ENCODE measurements at places on chromosomes 7 and 10. TPM values are rescaled to one million over a fixed set of nuclear protein-coding genes. Genes with fewer than 3 reads are reported as not detected.
A peak's percentile ranks its signal among the peaks of the same experiment; 100 is the strongest.

DNA sequence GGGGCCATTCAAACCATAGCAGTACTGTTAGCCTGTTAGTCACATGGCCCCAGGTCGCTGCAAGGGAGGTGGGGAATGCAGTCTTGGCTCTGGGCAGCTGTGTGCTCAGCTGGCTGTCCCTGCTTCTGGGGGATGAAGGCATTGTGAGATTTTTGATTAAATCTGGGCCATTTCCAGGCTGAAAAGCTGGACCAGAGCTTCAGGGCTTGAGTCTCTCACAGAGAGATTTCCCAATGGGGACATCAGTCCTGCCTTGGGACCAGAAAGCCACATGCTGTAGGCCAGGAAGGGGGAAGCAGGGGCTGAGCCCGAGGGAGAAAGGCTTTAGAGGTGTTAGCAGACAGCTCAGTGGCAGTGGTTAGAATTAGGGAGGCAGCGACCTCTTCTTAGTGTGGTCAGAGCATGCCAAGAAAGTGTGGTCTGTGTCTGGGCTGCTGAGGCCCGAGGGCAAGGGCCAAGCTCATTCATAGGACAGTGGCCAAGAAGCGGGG lies 33.6 kb downstream of the PALD1 start:
- DNase-seq, result peak; percentile 62

DNA sequence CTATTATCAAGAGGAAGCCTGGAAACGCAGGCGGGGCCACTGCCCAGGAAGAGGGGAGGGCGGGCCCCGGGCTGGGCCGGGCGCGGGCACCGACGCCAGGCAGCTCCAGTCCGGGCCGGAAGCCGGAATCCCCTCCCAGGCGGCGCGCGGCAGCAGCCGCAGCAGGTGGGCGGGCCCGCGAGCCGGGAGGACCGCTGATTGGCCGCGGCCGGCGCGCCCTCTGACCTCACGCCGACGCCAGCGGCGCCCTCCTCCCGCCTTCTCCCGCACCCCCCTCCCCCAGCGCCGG lies 438 bp downstream of the BCL7B start:
- peak; percentile 98 for DNase-seq

- DNase-seq, result peak; percentile 72
Observed at GRCh38 chr7:44639671-44640321, 33.4 kb downstream of the OGDH start.

- DNase-seq, result no peak
Observed at GRCh38 chr7:93622036-93623033, 47.8 kb upstream of the CALCR start.

GRCh38 chr10:90041585-90041984 lies 340.2 kb downstream of the KIF20B start:
- DNase-seq, result no peak

DNA sequence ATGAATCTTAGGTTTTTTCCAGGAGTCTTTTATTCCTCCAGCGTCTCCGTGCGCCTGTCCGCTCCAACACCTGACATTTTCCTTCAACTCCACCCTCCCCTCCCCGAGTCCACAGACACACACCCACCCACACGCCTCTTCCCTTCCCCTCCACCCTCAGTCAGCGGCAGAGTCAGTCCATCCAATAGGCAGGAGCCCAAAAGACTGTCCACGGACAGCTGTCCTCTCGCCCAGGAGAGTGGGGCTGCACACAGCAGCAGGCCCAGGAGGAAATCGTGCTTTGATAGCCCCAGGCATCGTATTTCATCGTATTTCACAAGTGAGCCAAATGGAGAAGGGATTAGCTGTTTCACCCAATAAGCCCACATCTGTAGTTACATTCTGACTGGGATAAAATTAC lies 285.1 kb downstream of the ZEB1 start:
- no peak for DNase-seq

GRCh38 chr10:118708571-118708970 lies 46.2 kb downstream of the CACUL1 start:
- no peak for DNase-seq

DNA sequence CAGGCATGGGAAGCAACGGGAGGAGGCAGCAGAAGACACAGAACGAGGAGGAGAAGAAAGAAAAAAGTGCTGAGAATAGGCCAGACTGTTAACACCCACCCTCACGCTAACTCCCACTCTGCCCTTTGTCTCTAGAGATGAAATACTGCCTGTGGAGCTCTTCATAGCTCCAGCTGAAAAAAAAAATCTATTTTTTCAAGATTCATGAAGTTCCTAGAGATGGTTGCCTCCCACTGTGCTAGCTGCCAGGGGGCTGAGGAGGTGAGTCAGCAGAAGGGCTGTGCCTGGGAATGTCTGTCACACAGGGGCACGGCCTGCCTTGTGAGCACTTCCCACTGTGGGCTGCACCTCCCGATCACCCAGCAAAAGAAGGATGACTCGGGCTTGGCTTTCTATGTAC lies 144.5 kb downstream of the RNF216 start:
- peak; percentile 86 for DNase-seq

GRCh38 chr10:69685426-69685801 lies 55.4 kb downstream of the FAM241B start:
- no peak for DNase-seq

DNA sequence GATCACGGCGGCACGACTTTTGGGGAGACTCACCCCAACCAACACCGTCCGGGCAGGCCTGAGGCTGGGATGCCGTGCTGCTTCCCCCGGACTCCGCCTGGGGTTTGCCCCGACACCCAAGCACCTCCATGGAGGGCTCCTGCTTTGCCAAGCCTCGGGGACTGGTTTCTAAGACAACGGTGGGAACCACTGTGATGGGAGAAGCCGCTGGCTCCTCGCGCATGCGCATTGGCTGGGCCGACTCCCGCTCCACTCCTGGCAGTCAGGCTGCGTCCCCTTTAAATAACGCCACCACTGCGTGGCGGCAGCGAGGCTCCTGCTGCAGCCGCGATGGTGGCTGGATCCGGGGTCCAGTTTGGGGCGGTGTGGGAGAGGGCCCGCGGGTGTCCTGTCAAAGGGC lies 201.0 kb downstream of the ZNF716 start:
- no peak for DNase-seq

ABCB1 gene
- 0.51 TPM for total RNA-seq

ICA1 gene
- 77.1 TPM for total RNA-seq

DNAAF5 gene
- total RNA-seq, result 20.7 TPM

TRPV6 gene
- not detected for total RNA-seq

All from right cardiac atrium (tissue), 5 donors.